ENCODE measurements at places on chromosomes 12 and 14.

- H3K27me3 ChIP-seq, result peaks cover 22% of the 10 kb centered on the region
- H3K4me1 ChIP-seq, result peaks cover 3% of the 10 kb centered on the region
- H3K4me3 ChIP-seq, result no peak overlapping the region
- H3K27ac ChIP-seq, result no peak overlapping the region
These were observed 172.2 kb upstream of the GZMB start for GRCh38 chr14:24806061-24806678.

DNA sequence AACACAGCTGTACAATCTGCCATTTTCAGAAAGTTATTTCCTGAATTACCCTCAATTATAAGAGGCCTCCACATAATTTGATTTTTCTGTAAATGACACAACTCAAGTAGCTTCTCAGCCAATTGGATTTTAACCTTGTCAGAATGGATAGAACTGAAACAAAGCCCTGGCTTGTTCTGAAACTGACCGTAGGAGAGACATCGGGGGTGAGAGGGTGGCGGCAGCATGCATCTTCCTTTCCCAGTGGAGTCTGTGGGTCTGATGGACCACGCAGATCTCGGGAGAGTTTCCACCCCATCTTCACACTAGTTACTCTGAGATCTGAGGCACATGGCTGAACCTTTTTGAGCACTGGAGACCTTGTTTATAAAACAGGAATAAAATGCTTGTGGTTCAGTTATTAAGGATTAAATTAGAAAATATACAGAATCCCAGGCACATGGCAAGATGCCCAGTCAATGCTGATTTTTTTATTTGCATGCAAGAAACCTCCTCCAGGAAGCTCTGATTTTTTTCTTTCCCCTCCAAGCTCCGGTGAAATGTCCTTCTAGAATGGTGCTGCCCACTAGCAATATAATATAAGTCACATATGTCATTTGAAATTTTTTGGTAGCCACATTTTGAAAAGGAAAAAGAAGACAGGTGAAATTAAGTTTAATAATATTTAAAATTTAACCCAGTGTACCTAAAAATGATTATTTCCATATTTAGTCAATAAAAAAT, 153.9 kb downstream of the CHST11 start:
- ATAC-seq, result no peak
- H3K36me3 ChIP-seq, result no peaks in the 10 kb centered on the region
- peaks cover 34% of the 10 kb centered on the region for H3K4me1 ChIP-seq

GRCh38 chr14:101195309-101195901, 291.9 kb upstream of the RTL1 start:
- no peak overlapping the region for H3K4me3 ChIP-seq
- no peaks in the 10 kb centered on the region for H3K36me3 ChIP-seq
- no peak for ATAC-seq
- H3K4me1 ChIP-seq, result no peaks in the 10 kb centered on the region
- H3K27ac ChIP-seq, result no peak overlapping the region

DNA sequence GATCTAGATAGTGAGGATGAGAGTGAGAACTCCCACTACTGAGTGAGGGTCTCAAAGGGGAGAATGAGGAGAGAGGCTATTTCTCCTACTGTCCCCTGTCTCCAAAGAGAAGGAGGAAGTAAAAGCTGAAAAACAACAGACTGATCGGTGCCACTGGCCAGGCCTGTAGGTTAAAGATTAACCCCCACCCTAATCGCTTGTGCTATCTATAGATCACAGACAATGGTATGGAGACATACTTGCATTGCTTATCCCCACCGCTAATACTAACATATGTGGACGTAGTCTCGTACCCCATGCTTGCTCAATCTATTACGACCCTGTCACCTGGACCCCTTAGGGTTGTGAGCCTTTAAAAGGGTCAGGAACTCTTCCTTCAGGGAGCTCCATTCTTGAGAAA, 777.9 kb upstream of the TMEM132C start:
- H3K27me3 ChIP-seq, result no peaks in the 10 kb centered on the region
- no peak overlapping the region for H3K27ac ChIP-seq
- no peaks in the 10 kb centered on the region for H3K4me1 ChIP-seq
- H3K36me3 ChIP-seq, result no peaks in the 10 kb centered on the region
- H3K4me3 ChIP-seq, result no peak overlapping the region

- no peak overlapping the region for H3K4me3 ChIP-seq
- no peak overlapping the region for H3K27ac ChIP-seq
- ATAC-seq, result no peak
- H3K4me1 ChIP-seq, result no peaks in the 10 kb centered on the region
These were observed 417.3 kb downstream of the SNAPC1 start for GRCh38 chr14:62179367-62180018.

DNA sequence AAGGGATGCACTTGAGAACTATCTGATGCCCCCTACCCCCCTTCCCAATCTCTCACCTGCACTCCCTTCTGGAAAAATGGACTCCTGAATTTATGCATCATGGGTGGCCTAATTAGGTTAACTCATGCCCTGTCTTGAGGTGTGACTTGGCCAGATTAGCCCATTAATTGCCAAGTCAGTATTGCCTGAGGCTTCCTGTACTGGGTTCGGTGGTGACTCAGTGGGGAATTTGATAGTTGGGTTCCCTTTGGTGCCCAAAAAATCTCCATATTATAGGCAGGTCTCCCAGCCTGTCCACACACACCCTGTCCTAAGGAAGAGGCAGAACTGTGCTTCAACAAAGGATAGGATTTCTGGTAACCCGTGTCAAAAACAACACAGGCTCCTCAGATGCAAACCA, 146.1 kb downstream of the CHST11 start:
- H3K4me3 ChIP-seq, result peak overlapping the region; percentile 60
- no peak for ATAC-seq
- H3K27ac ChIP-seq, result peak overlapping the region; percentile 98
- H3K36me3 ChIP-seq, result peaks cover 25% of the 10 kb centered on the region

GRCh38 chr12:12586879-12587675, 24.4 kb upstream of the DUSP16 start:
- peaks cover 37% of the 10 kb centered on the region for H3K4me1 ChIP-seq
- H3K27ac ChIP-seq, result no peak overlapping the region
- no peaks in the 10 kb centered on the region for H3K27me3 ChIP-seq
- ATAC-seq, result no peak

DNA sequence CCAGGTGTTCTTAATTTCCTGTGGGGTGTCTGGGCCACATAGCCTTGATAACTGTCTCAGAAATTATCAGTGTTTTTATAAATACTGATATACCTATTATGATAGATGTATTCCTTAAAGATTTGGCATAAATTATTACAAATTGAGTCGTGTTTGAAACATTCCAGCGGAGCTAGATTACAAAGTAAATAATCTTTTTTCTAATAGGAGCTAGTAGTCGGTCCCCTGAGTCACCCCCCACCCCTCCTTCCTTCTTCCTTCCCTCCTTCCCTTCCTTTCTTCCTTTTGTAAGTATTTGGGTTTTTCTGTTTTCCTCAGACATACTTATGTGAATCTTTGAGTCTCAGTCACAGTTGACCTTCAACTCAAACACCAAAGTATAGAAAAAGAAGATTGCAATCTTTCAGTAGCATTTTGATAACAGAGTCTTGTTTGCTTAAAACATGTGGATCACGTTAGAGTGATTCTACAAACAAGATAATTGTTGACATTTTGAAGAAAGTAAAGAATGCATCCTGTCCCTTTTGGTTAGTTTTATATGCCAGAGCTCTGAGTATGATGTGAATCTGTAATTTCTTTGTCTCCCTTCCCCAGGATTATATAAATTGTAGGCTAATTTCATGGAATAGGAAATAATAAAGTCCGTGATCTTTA, 264.0 kb downstream of the FUT8 start:
- H3K27ac ChIP-seq, result peak overlapping the region; percentile 56
- H3K4me3 ChIP-seq, result no peak overlapping the region
- H3K36me3 ChIP-seq, result peaks cover 12% of the 10 kb centered on the region
- no peaks in the 10 kb centered on the region for H3K4me1 ChIP-seq

DNA sequence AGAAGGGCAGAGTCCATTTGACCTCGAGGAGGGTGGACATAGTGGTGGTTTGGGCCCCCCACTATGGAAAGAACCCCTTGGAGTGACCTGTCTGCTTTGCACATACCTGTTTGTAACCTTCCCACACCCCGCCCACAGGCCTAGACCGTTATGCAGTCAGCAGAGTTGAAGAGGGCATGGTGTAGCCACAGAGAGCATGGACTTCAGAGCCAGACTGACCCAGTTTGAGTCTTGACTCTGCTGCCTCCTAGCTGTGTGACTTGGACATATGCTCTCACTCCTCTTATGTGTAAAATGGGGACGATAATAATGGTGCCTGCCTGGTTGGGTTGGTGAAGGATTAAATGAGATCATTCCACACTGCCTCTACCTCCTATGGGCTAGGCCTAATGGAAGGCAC, 40.9 kb upstream of the NOS1 start:
- no peak overlapping the region for H3K4me3 ChIP-seq
- no peaks in the 10 kb centered on the region for H3K36me3 ChIP-seq
- no peak for ATAC-seq
- no peaks in the 10 kb centered on the region for H3K4me1 ChIP-seq
- peaks cover 4% of the 10 kb centered on the region for H3K27me3 ChIP-seq

DNA sequence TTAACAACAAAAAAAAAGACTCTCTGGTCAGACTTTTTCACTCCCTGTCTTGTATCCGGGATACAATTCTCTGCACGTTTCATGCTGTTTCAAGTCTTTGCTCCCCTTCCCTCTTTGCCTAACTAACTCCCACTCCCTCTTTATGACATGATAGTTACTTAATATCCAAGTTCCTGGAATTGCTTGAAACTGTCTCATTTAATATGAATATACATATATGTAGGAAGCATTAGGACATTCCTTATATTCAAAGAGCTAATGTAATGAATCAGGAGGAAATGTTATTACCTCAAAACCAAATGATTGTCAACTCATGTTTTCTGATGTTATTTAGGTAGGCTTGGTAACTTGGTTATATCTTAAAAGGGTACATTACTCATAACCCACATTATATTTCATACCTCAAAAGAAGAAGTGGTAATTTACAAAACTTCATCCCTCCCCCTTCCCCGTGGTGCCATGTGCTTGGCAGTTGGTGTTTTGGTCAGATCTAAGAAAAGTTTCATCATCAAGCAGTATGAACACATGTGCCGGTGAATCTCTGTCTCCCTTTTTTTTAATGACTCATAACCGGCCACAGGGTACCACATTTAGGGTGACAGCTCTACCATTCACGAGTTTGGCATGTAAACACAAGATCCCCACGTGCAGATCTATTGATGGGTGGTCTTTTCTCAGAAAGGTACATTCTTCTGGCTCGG, 56.5 kb downstream of the HCAR2 start:
- H3K4me1 ChIP-seq, result peaks cover 8% of the 10 kb centered on the region
- peak; percentile 98 for ATAC-seq
- no peaks in the 10 kb centered on the region for H3K27me3 ChIP-seq
- peak overlapping the region; percentile 15 for H3K27ac ChIP-seq
- peak overlapping the region; percentile 55 for H3K4me3 ChIP-seq

DNA sequence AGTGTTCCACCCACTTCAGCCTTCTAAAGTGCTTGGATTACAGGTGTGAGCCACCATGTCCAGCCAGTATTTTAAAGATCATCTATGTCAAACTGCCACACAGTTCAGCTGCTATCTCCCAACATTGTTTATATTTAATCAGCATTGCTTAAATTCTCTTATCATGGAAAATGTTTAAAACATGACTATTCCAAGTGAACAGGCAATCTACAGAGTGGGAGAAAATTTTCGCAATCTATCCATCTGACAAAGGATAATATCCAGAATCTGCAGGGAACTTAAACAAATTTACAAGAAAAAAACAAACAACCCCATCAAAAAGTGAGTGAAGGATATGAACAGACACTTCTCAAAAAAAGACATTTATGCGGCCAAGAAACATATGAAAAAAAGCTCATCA, 69.4 kb upstream of the NAV3 start:
- no peak overlapping the region for H3K4me3 ChIP-seq
- no peaks in the 10 kb centered on the region for H3K27me3 ChIP-seq
- H3K27ac ChIP-seq, result no peak overlapping the region
- no peaks in the 10 kb centered on the region for H3K36me3 ChIP-seq
- H3K4me1 ChIP-seq, result no peaks in the 10 kb centered on the region
- no peak for ATAC-seq
